Epithelial cell of proximal tubule (primary cell): ENCODE measurements at places on chromosomes 5 and 9. TPM values are rescaled to one million over a fixed set of nuclear protein-coding genes. Genes with fewer than 3 reads are reported as not detected.

GRCh38 chr9:21901546-21901945, 92.6 kb downstream of the CDKN2A start:
- DNase-seq = no peak

GRCh38 chr9:112765281-112765680, 14.7 kb downstream of the SNX30 start:
- DNase-seq = no peak

DNA sequence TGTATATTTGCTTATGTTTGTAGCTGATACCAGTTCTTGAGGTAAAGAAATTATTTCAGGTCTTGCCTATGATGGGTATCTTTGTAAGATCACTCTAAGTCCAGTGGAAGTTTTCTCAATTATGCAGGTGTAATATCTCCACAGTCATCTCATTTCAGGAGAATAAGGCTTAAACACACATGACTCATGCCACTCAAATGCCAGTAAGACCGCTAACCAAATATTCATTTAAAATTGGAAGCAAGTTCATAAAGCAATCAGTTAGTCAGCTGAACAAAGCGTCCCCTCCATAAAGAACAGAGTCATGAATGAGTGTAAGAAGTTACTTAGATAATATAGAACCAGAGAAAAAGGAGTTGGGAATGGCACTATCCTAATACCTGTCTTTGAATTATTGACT, 248.7 kb downstream of the LURAP1L start:
- DNase-seq = no peak

- no peak for DNase-seq
Measured at GRCh38 chr5:26622947-26623346, 415.4 kb downstream of the CDH9 start.

DNA sequence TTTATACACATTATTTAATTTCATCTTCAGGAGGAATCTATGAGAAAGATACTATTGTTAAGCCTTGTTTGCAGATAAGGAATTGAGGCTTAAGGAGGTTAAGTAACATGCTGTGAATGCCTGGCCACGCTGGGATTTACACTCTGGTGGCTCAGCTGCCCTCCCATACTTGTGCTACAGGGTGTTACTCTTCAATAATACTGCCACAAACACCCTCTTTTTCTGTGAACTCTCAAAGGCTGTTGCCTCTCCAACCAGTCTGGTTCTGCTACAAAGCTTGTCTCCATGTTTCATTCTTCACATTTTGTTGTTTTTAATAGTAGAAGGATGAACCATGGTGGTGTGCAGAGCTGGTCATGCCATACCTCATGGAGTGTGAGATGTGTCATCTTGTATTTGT, 76.7 kb upstream of the TNFAIP8 start:
- no peak for DNase-seq

DNA sequence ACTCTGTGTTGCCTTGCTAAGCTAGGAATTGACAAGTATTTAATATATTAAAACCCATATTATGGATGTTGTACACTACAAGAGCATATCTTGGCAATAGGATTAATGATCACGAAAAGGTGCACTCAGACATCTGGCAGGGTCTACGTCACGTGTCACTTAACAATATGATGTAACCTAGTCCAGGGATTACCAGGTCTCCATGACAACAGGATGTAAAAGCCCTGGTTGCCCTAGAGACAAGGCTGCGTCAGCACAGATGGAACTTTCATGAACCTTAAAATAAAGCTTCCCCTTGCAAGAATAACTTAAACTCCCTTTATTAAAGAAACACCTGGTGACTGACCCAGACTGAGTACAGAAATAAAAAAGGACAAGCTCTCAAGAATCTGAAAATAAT, 717.8 kb downstream of the CDH18 start:
- DNase-seq = no peak

GRCh38 chr9:91349115-91349555, 12.6 kb downstream of the AUH start:
- DNase-seq = no peak

- DNase-seq = no peak
Measured at GRCh38 chr9:104988539-104988938, 60.6 kb upstream of the ABCA1 start.

- no peak for DNase-seq
Measured at GRCh38 chr9:108762348-108763055, 93.3 kb downstream of the ACTL7B start.

DNA sequence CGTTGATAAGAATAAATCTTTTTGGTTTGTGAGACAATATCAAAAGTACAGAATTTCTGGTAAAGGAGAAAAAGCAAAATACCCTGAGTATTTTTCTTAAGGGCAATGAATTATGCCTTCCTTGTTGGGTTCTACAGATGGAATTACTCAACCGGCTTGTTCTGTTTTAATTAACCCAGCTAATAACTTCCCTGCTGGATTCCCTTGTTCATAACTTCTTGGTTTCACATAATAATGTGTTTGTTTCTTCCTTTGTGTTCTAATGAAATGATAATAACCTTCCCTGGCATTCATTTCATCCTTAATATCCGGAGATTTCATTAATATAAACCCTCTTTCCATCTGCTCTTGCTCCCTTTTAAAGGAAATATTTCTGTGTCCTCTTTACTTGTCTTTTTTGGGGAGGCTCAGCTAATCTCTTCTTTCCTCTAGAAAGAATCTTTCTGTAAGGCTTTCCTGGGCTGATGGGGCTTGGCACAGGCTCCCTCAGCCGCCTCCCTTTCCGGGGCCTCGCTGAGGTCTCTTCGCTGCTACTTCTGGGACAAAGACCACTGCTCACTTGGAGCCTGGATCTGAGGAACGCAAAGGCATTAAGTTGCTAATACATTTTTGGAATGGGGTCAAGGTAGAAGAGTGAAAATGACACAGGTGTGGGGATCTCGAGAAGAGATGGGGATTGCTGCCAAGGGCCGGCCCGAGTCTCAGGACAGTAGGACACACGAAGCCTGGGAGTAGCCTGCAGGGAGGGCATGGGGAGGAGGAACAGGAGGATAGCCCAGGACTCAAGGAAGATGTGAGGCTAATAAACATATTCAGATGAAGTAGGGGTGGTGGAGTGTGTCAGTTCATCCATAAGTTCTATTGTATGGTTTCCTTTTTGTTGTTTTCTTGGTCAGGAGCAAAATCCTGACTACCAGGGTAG, 118.5 kb downstream of the NRG2 start:
- DNase-seq = no peak

- DNase-seq = no peak
Measured at GRCh38 chr5:75048457-75048953, 3.9 kb downstream of the GCNT4 start.

GRCh38 chr5:38968665-38969064, 105.5 kb downstream of the RICTOR start:
- DNase-seq = no peak

DNA sequence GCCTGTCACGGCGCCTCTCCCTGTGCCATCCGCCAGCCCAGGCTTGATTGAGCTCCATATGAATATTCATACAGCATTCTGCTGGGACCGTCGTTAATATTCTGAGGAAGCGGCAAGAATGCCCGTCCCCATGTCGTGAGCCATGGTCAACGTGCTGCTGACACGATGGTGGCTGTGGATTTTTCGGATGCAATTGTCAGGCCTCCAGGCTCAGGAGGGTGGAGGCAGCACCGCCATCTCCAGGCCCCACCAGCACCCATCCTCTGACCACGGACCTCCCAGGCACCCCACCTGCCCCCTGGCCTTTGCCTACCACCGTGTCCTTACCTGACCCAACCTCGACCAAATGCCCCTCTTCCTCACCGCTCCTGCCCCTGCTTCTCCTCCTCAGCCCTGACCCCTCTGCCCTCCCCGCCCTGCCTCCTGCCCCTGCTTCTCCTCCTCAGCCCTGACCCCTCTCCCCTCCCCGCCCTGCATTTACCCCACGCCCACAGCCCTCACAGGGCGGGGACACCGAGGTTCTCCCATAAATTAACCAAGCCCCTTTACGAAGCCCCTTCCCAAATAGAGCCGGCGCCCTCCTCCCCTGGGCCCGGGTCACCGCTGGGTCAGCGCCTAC, 9.9 kb downstream of the TMEM250 start:
- no peak for DNase-seq

DNA sequence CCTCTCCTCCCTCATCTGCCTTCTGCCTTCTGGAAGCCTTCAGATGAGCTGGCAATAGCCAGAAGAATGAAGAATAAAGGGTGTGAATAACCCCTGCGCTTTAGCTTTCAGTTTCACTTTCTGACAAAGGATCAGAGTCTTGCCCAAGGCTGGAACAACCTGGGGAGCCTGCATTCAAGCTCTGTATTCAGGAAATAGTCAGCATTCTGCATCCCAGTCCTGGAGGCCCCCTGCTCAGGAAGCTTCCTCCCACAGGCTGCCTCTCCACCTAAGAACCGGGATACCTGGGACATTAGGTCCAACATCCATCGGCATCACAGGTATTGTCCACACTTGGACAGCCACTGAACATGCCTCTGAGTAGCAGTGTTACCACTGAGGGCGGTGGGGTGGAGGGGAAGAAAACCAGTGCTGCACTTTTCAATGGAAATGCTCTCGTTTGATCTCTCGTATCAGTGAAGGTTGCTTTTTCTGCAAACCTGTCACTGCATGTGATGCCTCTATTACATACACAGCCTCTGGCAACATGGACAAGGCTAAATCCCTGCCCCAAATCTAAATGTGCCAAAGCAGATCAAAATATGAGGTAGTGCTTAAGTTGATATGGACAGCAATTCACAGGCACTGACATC, 39.8 kb upstream of the ACO1 start:
- no peak for DNase-seq

- DNase-seq = no peak
Measured at GRCh38 chr5:127942246-127943060, 141.1 kb upstream of the SLC12A2 start.

The EGFL7 gene
- total RNA-seq = 15.6 and 35.0 TPM in 2 replicates

The CORO2A gene
- 3.7 and 5.7 TPM in 2 replicates for total RNA-seq

The MEIKIN gene
- not detected in 2 replicates for total RNA-seq

The IL3 gene
- total RNA-seq = not detected in 2 replicates

The ASTN2 gene
- total RNA-seq = 4.1 and 4.4 TPM in 2 replicates

The GLIPR2 gene
- 23.6 and 42.7 TPM in 2 replicates for total RNA-seq

The MAP1B gene
- 234 and 305 TPM in 2 replicates for total RNA-seq

The LRRC14B gene
- total RNA-seq = not detected in 2 replicates

The ARAP3 gene
- 7.1 and 11.3 TPM in 2 replicates for total RNA-seq

The AMBP gene
- total RNA-seq = not detected in 2 replicates

The TSLP gene
- total RNA-seq = 0.07 and 0.46 TPM in 2 replicates
